ENCODE measurements at places on chromosomes 6 and 20. TPM values are rescaled to one million over a fixed set of nuclear protein-coding genes. Genes with fewer than 3 reads are reported as not detected.

BPIFB6 gene
- not detected for polyA plus RNA-seq

BMP7 gene
- polyA plus RNA-seq = 178 TPM

CDSN gene
- not detected for polyA plus RNA-seq

CDH22 gene
- polyA plus RNA-seq = not detected

EPHA7 gene
- polyA plus RNA-seq = 39.5 TPM

MATN4 gene
- not detected for polyA plus RNA-seq

SULF2 gene
- 2.8 TPM for polyA plus RNA-seq

SLC16A10 gene
- 8.1 TPM for polyA plus RNA-seq

LRFN2 gene
- not detected for polyA plus RNA-seq

SIRPB1 gene
- polyA plus RNA-seq = not detected

ROS1 gene
- not detected for polyA plus RNA-seq

TAF11 gene
- polyA plus RNA-seq = 39.9 TPM

HCRTR2 gene
- polyA plus RNA-seq = not detected

SSTR4 gene
- not detected for polyA plus RNA-seq

CPXM1 gene
- 98.5 TPM for polyA plus RNA-seq

ZNF165 gene
- polyA plus RNA-seq = 1.9 TPM

LAMA2 gene
- 13.4 TPM for polyA plus RNA-seq

PTGIS gene
- polyA plus RNA-seq = 6.1 TPM

PAK5 gene
- polyA plus RNA-seq = not detected

C6orf141 gene
- polyA plus RNA-seq = 0.98 TPM

SNAP25 gene
- 6.3 TPM for polyA plus RNA-seq

THBD gene
- 2.5 TPM for polyA plus RNA-seq

PIGU gene
- 40.9 TPM for polyA plus RNA-seq

GJA10 gene
- not detected for polyA plus RNA-seq

OGFR gene
- polyA plus RNA-seq = 54.9 TPM

ADGRF4 gene
- polyA plus RNA-seq = not detected

CDK5RAP1 gene
- 52.3 TPM for polyA plus RNA-seq

RBM24 gene
- polyA plus RNA-seq = 190 TPM

TREM2 gene
- not detected for polyA plus RNA-seq

SAMD5 gene
- 0.42 TPM for polyA plus RNA-seq

VSX1 gene
- not detected for polyA plus RNA-seq

Data from cardiac muscle cell (in vitro differentiated cells and primary cell).